ENCODE measurements at places on chromosomes 6 and 20.

DNA sequence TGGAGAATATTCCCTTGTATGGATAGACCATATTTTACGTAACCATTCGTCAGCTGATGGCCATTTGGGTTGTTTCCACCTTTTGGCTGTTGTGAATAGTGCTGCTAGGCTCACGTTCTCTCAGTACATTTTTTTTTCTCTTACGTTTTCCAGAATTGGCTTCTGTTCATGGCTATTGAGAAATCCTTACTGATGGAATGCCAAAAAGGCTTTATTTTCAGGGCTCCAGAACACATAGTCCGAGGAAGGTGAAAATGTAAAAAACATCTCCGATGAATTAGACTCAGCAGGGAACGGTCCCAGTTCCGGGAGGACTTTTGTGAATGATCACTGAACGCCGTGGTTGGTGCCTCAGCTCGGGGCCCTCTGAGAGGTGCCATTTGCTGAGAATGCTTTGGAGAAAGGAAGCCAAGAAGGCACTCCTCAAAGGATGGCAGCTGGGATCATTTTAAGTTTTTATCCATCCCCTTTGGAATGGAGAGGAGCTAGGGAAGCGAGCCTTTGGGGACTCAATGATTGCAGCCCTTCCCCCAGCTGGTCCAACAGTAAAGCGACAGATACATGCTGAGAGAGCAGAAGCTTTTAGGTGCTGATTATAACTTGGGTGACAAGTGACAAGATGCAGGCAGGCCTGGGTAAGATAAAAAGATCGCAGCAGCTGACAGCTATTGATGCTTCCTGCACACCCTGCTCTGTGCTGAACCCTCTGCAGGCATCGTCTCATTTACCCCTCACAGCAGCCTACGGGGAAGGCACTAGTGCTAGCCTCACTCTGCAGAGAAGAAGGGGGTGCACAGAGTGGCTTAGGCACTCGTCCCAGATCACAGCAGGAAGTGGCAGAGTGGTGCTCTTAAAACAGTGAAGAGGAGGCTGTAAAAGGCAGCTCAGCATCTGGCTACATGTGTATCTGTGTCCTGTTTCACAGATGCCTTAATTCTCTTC is 133.4 kb upstream of the KCNG1 start:
- DNase-seq: no peak

DNA sequence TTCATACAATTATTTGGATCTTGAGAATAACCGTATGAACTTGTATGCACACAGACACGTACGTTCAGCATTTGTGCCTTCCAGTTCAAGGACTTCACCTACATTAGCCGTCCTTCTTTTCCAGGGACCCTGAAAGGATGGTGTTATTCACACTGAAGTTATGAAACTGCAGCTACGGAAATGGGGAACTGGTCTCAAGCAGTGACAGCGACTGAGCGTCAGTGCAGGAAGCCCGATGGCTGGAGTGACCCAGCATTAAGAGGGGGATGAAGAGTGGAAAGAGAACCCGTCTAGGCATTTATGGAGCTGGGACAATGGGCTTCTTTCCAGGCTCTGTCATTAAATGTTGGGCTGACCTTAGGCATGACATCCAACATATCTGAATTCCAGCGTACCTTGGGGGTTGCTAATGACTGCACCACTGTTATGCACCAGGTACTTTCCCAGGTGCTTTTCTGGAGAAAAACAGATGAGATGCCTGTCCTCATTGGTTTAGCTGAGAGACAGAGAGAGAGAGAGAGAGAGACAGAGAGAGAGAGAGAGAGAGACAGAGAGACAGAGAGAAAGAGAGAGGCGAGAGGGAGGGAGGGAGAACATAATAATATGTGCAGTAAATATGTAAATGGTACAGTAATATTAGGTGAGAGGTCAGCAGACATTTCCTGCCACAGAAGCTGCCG is 204.7 kb upstream of the EXOC2 start:
- DNase-seq: no peak

GRCh38 chr6:167906899-167907298 is 80.2 kb downstream of the AFDN start:
- no peak for DNase-seq

DNA sequence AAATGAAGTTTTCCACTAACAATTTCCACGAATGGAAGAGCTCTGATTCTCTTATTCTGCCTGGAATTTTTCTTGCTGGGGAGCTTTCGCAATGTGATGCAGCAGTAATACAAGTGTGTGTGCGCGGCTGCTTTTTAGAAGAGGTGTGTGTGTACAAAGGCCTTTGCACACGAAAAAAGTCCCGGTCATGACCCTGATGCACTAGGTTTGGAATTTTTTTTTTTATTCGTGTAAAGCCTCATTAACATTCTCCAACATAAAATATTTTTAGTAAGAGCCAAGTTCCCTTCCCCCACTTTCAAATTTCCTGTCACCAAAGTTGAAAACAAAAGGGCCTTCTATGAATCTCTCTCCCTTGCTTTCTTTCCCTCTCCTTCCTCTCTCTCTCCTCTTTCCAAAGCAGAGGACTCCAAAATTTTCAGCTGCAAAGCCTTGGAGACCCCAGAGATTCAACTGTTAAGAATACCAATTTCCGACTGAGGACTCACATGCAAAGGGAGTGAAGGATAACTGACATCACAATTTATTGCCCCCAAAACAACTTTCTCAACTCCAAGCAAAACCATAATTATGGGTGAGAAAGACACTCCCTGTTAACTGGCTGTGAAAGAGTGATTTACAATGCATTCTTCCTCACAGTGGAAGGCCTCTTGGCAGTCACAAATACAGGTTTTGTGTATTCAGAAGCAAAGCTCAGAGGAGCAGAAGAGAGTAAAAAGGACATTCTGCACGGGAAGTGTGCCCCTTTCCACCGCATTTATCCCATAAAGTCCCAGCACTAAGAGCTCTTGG is 421.2 kb upstream of the JARID2 start:
- DNase-seq: no peak

DNA sequence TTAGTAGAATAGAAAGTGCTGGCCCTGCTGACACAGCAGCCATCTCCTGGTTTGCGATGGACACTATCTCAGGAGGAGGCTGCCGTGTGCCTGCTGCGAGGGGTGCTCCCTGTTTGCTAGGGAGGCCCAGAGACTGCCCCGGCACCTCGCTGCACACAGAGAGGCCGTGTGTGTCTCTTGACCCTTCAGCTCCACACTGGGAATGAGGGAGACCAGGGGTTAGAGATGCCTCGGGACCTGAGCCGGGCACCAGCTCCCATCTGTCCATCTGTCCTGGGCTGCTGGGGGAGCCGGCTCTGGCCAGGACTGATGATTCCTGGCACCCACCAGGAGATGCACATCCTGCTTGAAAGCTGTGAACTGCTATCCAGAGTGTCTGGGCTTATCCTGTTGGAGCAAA is 18.2 kb downstream of the PHACTR3 start:
- DNase-seq: no peak

GRCh38 chr6:25295651-25296050 is 16.5 kb downstream of the CARMIL1 start:
- no peak for DNase-seq

- no peak for DNase-seq
Measured at GRCh38 chr6:38404900-38405556, 234.7 kb downstream of the BTBD9 start.

All from stimulated activated CD4-positive, alpha-beta T cell treated with anti-CD3 and anti-CD28 coated beads, Interleukin-1b, Interleukin-23, amount 100 ng/mL, for 4 hours (primary cell).